ENCODE measurements at places on chromosomes 16 and 17.

GRCh38 chr17:2450016-2450650, 49.3 kb upstream of the MNT start:
- no peak for DNase-seq

DNA sequence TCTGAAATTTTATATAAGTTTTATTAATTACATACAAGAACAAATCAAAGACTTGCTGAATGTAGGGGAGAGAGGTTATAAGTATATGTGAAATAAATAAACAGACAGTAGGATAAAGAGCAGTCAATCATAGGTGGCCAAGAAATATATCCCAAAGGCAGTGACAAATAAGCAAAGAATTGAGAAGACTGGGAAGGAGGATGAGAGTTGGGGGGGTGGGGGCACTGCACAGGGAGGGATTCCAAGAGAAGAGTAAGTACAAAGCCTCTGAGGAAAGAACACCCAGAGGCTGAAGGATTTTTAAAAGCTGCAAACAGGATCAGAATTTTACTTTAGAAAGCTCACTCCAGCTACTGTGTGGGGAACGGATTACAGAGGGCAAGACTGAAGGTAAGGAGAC, 2.8 kb downstream of the PELP1 start:
- no peak for DNase-seq

DNA sequence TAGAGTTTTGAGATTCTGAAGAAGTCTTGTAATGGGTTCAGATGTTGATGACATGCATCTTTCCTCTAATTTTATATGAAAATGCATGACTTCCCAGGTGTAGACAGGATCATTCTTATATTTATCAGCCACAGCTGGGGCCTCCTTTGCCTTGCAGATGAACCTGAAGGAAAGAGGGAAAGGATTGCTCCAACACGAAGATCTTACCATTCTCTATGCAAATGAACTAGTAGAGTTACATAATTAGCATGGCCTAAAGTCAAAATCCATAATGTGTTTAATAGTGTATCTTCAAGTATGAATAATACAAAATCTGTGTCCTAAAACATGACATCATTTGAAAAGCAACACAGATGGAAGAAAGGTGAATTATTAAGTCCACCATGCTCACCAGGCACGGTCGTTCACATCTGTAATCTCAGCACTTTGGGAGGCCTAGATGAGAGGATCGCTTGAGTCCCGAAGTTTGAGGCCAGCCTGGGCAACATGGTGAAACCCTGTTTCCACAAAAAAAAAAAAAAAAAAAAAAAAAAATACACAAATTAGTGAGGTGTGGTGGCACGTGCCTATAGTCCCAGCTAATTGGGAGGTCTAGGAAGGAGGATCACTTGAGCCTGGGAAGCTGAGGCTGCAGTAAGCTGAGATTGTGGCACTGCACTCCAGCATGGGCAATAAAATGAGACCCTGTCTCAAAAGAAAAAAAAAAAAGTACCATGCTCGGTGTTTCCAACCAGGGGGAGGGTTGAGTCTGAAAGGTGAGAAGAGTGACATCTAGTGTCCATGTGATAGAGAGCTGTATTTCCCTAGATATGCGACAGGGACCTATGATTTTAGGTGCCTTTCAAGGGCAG, 6.3 kb downstream of the VWA3A start:
- DNase-seq: no peak

GRCh38 chr17:82489851-82490511, 29.6 kb upstream of the FOXK2 start:
- DNase-seq: no peak

DNA sequence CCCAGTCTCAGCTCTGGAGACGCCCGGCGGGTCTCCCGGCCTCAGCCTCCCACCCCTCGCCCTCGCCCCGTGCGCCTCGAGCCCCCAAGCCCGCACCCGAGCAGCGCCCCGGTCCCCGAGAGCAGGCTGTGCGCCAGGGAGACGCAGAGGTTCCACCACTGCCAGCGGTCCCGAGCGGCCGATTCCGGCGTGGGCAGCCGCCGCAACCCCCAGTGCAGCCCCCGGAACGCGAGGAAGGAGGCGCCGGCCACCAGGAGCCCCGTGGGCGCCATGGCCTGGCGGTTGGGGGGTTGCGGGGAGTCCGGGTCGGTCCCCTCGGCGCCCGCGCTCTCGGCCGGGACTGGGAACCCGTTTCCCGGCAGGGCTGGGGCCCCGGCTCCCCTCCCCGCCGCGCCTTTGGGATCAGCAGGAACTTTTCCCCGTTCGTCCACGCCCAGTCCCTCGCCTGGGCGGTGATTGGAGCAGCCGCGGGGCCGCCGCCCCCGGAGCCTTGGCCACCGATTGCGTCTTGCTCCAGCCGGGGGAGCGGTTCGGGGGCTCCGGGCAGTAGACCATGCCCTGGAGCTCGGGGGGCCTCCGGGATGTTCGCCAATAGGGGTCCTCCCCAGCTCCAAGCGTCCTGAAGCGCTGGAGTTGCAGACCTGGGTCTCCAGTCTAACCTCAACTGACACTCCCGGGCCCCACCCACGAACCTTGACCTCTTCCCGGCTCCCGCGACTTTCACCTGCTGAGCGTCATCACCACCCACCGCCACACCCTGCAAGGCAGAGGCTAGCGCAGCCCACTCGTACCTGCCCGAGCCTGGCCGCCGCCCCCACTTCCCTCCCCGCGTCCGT, at the start of gene TLCD2:
Gene TLCD2 (minus strand): TSS at position 407 of the 836 bp plus-strand sequence. CDS start 135 bp downstream, at position 272.
- no peak for DNase-seq

- DNase-seq: no peak
These were observed 38.1 kb downstream of the CMC2 start for GRCh38 chr16:80968386-80969113.

DNA sequence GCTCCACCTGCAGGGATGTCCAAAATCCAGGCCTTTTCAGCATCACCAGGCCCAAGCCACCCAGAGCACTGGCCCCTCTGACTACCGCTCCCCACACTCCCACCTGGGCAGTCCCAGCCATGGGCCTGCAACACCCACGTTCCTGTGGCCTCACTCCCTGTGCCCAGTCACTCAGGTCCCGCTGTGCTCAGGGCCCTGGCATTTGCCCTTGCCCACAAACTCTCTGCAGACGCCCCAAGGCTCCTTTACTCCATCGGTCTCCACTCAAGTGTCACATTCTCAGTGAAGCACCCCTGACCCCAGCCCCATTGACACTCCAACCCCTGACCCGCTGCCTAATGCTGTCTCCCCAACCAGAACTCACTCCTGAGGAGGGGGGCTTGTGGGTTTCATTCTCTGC, 23.6 kb downstream of the MPG start:
- no peak for DNase-seq

DNA sequence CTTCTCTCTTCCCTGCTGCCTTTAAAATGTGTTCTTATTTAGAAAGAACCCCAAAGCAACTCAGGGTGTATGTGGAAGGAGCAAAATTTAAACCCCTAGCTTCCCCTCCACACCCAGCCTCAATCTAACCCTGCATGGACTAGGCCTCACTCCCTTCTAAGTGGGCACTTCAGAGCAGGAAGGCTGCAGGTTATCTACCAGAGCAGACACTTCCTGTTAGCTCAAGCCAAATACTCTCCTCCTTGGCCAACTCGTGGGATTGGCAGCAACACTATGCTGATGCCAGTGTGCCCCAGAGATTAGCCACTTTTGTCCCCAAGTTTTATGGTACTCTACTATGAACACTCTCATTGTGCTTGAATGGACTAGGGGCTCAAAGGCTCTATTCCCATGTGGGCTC, 35.6 kb downstream of the CCDC42 start:
- DNase-seq: peak; percentile 61

DNA sequence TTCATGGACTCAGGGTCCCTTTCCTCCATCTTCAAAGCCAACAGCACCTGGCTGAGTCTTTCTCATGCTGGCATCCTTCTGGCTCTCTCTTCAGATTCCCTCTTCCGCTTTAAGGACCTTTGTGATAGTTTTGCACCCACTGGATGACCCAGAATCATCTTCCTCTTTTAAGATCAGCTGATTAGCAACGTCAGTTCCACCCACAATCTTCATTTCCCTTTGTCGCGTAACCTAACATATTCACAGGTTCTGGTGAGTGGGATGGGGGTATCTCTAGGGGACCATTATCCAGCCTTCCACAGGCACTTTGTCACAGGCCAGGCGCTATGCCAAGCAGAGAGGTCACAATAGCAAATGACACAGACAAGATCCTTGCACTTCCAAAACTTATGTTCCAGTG, 593.8 kb downstream of the MAF start:
- no peak for DNase-seq

GRCh38 chr16:15899538-15900100, 11.2 kb upstream of the CEP20 start:
- no peak for DNase-seq

DNA sequence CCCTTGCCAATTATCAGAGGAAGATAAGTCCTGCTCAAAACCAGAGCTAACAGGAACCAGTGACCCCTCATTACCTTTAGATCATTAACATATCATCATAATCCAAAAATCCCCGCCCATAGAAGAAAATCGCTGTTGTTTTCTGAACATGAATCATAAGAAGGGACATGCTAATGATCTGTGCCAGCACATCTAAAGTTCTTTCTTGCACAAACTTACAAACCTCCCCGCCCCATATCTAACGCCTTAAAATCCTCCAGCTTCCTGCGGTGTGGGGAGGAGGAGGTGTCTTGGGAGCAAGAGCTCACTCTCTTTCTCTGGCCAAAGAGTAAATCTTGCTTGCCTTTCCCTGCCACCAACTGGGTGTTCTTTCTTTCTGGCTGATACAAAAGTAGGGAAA, 78.3 kb downstream of the IRX3 start:
- no peak for DNase-seq

DNA sequence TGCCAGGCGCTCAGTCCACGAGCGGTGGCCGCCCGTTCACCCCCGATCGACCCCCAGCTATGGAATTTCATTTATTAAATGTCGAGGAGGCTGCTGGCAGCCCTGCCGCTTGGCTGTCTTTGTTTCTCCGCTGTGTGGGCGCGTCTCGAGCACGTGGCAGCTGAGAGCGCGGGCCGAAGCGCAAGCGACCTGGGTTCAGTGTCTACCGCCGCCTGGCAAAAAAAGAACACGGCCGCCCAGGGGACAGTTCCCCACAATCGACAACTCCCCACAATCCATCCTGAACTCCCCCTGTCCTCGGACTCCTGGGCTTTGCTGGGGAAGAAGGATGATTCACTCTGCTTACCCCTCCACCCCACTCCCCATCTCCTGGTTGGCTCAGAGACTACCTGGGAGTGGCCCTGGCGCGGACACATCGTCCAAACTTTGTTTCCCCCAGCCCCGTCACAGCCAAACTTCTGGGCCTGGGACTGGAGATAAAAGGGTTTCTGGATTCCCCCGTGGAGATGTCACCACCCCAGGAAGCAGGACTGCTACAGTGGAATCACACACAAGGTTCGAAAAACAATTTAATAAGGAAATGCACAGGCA, 1.7 kb upstream of the ANKRD13B start:
- DNase-seq: no peak

DNA sequence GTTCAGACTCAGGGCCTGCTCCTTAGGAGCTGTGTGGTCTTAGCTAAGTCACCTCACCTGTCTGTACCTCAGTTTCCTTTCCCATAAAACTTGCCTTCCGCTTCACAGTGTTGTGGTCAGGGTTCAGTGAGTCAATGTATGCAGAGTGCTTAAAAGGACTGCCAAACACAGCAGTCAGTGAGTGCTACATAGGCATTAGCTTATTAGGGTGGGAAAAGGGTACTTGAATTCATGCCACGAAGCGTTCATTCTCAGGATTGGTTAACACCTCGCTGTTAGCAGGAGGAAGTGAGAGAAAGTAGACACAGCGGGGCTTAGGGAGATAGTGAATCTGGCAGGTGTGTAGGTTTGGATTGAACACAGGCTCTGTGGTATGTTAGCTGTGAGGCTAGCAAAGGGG, 155.2 kb downstream of the SHISA9 start:
- no peak for DNase-seq

DNA sequence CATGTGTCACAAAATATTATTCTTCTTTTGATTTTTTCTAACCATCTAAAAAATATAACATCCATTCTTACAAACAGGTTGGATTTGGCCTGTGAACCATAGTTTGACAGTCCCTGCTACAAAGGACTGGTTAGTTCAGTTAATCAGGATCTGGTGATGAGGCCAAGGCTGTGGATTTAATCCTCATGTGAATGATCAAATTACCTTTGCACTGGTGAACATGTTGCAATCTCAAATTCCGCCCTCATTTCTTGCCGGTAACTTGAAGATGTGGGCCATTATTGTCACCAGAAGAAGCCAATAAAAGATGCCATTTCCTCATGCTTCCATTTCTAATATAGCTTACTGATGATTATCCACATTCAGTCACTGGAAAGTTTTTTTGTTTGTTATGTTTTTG, 35.3 kb upstream of the YPEL2 start:
- no peak for DNase-seq

DNA sequence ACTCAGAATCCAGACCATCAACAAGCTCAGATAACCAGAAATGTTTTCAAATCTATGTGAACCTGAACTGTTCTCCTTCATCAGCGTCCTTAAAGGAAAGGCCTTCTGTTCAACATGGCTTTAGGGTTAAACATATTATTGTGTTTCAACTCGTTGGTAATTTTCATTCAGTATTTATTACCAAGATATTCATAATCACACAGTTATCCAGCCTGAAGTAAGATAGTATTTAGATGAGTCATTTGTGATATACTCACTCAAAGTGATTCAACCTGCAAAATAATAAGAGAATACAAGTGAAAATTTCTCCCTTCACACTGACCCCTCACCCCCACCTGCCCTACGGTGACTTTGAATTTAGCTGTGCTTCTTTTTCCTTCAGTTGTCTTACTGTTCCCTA, 3.0 kb downstream of the CYLD start:
- no peak for DNase-seq

- DNase-seq: no peak
These were observed 225.3 kb downstream of the SNX29 start for GRCh38 chr16:12201866-12202265.

DNA sequence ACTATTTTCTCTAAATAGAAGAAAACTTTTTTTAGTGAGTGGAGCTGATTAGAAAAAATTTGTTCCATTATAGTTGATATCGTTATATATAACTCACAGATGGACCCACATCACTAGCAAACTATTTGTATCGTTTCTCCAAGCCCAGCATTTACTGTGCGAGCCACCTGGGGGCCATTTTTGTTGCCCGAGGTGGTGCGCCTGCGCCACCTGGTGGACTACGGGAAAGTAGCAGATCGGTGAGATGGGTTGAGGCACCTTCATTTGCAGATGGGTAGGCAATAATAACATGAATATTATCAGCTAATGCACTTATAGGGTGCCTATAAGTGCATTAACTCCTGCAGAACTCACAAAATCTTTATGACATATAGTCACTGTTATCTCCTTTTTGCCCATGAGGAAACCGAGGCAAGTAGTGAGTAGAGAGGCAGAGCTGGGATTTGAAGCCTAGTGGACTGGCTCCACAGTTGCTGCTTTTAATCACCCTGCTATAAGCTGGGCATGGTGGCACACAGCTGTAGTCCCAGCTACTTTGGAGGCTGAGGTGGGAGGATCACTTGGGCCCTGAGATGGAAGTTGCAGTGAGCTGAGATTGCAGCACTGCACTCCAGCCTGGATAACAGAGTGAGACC, 23.2 kb upstream of the NTN1 start:
- peak; percentile 79 for DNase-seq

- no peak for DNase-seq
These were observed 333.1 kb upstream of the GOT2 start for GRCh38 chr16:59067205-59067604.

Data from ascending aorta (tissue), 2 donors.